ENCODE measurements at places on chromosomes 4 and X. TPM values are rescaled to one million over a fixed set of nuclear protein-coding genes. Genes with fewer than 3 reads are reported as not detected.
A peak's percentile ranks its signal among the peaks of the same experiment; 100 is the strongest.

DNA sequence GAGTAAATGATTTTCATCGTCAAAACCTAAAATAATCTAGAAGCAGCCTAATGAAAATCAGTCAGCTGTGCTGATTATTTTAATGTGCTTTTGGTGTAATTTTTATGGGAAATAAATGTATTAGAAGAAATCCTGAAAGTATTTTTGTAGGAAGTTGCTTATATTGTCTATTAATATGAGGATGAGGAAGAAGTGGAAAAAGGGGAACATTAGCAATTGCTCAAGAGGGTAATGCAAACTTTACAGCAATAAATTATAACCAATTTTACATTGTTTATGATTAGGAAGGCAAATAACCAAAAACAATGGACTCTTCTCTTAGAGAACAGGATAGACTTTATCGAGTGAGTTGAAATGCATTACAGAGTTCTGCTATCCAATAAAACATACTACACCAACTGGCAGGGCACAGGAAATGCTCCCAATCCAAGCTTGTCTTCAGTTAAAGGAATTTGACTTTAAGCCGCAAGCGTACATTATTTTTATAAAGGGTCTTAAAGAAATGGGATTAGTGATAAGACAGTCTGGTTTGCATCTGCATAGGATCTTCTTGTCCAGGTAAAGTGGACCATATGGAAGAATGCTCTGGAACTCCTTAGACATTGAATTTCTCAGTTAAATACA, 374.8 kb downstream of the PDGFC start:
- DNase-seq, result no peak

DNA sequence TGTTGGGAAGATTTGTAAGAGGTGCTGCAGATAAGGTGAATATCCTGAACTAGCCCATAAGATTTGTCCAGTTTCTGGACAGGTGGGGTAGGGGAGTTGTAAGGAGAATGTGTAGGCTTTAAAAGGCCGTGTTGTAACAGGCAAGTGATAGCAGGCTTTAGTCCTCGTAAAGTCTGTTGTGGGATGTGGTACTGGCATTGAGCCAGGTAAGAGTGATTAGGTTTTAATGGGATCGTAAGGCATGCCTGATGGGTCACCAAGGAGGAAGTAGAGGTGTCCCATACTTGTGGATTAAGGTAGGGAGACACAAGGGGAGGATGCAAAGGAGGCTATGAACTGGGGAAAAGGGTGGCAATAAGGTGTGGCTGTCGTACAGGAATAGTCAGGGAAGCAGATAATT, 256.9 kb upstream of the DKK2 start:
- DNase-seq, result no peak

DNA sequence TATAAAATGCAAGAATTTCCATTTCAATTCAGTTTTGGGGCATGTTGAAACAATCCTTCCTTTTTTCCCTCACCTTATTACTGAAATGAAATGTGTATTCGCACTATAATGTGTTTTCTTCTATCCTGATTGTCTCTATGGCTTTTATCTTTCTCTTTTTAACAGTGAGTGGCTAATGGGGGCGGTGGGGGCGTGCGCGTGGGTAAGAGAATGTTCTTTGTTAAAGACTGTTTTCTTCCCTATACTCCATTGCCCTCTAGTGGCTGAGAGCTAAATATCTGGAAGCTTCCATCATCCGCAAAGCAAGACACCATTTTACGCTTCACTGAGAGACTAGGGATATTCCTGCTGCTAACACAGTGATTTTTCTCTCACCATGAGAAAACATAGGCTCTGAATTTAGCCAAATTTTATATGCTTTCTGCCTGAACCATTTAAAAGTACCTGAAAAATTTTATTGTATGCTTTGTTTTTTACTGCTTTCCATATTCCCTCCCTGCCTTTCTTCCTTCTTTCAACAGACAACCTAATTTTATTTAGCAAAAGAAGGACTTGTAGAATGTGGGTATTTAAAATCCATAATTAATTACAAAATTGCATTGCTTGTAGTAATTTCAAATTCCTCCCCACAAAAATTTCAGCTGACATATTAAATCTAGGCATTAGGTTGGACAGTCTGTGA, 194.0 kb downstream of the GASK1B start:
- DNase-seq, result peak; percentile 64

DNA sequence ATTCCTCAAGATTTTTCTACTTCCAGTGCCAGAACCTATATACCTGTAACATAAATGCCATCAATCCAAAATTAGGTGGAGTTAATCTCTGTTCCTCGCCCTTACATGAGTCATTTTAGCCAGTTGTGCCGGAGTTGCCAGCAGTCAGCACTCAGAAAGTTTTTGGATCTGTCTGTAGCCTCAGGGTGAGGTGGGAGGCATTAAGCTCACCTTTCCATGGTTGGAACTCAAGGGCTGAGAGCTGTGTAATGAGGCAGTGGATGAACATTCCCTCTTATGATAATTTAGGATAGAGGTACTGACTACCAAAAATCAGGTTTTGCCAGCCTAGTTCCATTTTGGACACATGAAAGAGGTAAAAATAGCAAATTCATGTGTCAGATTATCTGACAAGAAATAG, 1553.1 kb upstream of the ADGRL3 start:
- no peak for DNase-seq

GRCh38 chr4:70637239-70637913, 8.8 kb downstream of the ENAM start:
- no peak for DNase-seq

- DNase-seq, result no peak
Observed at GRCh38 chrX:148333989-148334388, 166.4 kb upstream of the AFF2 start.

DNA sequence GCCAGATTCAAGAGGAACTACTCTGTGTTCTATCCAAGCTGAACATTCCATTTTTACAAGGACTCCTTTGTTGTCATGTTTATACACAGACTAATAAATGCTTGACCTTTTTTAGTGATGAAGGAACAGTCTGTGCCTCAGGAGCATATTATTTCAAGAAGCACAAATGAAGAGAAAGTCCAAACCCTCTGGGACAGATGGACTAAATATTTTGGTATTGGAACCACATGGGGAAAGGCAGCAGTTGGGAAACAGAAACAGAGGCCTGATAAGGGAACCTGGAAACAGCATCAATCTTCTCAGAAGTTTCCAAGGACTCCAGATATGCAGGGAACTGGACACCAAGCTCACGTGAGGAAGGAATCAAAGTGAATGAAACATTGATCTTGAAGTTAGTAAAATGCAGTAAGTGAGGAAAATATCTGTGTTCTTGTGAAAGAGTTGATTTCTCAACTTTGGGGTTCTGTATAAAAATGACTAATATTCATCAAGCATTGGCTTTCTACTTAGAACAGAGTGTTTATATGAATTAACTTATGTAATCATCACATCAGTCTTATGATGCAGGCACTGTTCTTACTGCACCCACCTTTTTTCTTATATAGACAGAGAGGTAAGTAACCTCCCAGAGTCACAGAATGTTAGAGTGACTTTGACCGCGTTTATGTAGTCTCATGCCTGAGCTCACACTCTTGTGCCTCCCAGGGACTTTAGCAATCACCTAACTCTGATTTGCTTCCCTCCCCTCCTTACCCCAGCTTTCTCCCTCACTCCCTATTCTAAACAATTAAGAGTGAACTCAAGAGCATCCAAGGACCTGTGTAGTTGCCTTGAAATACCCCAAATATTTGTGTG, 148.9 kb upstream of the JADE1 start:
- no peak for DNase-seq

- no peak for DNase-seq
Observed at GRCh38 chrX:43881410-43882293, 598 bp downstream of the MAOB start.

DNA sequence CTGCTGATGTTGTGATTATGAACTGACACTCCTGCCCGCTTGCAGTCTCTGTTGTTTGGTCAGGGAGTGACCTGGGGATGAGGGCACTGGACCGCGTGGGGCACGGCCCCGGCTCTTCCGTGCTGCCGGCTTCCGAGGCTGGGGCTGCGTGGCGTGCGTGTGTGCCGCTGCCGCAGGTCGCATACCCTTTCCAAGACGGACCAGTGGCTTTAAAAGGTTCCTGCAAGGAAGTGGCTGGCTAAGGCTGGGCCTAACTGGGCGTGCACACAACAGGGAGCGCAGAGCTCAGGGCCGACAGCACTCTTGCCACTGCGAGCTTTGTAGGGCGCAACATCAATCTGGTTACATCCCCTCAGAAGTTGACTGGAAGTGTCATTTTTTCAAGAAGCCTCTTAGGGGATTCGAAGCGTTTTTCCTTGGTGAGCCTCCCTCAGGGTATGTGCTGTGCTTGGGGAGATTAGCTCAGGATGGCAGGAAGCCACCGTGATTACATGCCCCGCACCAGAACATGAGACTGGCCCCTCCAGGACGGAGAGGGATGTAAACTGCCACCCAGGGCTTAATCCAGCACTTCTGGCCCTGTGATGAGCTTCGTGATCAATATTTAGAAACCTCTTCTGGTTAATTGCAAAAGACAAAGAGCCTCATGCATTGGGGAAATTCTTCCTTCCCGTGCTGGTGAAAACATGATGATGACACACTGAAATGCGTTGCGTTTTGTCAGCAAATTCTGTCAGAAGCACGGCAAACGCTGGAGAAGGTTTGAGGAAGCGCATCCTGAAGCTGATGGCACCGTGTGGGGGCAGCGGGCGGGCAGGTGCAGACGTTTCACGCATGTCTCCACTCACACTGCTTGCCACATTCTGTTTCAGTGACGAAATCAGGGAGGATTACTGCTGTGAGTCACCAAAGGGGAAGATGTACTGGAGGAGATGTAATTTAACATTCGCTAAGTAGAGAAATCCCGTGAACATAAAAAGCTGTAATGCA, 11.1 kb downstream of the MAEA start:
- DNase-seq, result no peak

- DNase-seq, result no peak
Observed at GRCh38 chr4:186105647-186106321, 1.3 kb downstream of the FAM149A start.

- no peak for DNase-seq
Observed at GRCh38 chr4:126843492-126844067, 789.2 kb upstream of the INTU start.

FRAS1 gene
- polyA plus RNA-seq, result 5.4 TPM

ABCE1 gene
- not detected for polyA plus RNA-seq

CXorf51B gene
- not detected for polyA plus RNA-seq

NDP gene
- 1.7 TPM for polyA plus RNA-seq

KDR gene
- polyA plus RNA-seq, result 53.6 TPM

SLC10A6 gene
- polyA plus RNA-seq, result 0.19 TPM

PAGE5 gene
- not detected for polyA plus RNA-seq

PLP1 gene
- polyA plus RNA-seq, result 66.3 TPM

CLNK gene
- polyA plus RNA-seq, result 0.36 TPM
